Progenitor cell of endocrine pancreas (in vitro differentiated cells): ENCODE measurements at places on chromosomes 7 and 10.

DNA sequence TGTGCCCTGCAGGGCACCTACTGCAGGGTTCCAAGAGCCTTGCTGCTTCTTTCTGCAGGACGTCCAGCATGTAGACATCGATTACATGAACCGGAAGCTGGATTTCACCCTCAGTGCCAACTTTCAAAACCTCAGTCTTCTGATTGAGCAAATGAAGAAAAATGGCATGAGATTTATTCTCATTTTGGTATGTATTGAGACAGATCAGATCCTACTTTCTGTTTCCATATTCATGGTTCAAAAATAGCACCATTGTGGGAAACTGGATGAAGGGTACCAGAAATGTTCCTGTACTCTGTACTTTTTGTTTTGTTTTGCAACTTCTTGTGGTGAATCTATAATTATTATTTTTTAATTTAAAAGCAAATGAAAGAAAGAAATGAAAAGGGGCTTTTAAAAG lies 64.1 kb downstream of the MGAM2 start:
- no peak for DNase-seq

DNA sequence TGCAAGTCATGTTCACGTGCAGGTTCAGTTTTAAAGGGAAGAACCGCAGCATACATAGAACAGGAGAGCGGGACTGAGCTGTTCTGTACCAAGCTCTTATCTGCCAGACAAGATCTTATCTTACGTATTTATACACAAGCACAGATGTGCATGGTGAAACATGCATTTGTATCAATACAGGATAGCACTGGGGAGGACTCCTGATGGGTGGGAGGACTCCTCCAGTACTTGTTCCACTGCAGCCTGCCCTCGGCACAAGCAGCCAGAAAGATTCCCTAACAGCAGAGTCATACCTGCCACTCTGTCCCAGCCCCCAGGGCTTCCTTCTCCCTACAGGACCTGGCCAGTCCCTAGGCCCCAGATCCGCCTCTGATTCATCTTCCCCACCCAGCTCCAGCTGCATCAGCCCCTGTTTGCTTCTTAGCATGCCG lies 13.2 kb upstream of the PRKCQ start:
- DNase-seq, result no peak

DNA sequence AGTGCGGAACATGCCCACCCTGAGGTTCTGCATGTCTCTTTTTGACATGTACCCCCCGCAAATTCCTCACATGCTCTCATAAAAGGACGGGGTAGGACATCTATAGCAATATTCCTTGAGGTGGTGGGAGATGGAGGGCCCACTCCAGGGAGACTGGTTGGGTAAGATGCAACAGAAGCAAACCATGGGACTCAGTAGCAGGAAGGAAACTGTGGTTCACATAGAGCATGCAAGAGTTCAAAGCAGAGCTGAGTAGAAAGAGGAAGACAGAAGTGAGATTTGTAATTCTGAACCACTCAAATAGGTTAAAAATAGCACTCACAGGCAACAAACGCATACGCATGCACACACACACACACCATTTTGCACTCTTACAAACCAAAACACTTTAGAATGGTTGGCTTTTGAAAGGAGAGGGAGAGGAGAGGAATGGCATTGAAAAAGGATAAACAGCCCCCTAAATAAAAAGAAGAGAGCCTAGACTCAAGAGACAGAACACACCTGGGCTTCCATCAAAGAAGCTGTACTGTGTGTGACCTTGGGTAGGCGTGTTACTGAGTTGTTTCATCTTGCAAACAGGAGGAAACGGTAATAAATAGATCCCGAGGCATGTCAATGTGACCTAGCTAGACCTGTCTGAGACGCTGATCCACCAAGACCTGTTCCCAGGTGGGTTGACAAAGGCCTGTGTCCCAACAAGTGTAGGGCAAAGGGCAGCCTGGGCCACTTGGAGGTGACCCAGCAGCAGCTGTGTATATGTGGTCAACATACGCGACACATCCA lies 77.6 kb upstream of the LRRC4 start:
- no peak for DNase-seq

- DNase-seq, result no peak
Measured at GRCh38 chr10:125661941-125662515, 20.9 kb downstream of the TEX36 start.

DNA sequence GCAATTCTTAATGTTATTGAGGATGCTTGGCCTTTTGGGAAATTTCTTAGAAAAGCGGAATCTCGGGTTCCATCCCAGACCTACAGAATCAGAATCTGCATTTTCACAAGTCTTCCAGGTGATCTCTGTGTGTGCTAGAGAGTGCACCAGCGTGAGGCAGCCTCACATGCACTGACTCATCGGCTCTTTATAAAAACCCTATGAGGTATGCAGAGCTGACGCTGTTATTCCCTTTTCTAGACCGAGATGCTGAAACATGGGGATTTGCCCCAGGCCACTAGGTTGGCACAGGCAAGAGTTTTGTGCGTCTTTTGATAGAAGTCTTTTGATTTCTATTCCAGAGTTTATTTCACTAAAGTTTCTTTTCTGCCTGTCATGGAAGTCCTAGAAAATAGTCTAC lies 61.2 kb downstream of the CDCA7L start:
- DNase-seq, result no peak

DNA sequence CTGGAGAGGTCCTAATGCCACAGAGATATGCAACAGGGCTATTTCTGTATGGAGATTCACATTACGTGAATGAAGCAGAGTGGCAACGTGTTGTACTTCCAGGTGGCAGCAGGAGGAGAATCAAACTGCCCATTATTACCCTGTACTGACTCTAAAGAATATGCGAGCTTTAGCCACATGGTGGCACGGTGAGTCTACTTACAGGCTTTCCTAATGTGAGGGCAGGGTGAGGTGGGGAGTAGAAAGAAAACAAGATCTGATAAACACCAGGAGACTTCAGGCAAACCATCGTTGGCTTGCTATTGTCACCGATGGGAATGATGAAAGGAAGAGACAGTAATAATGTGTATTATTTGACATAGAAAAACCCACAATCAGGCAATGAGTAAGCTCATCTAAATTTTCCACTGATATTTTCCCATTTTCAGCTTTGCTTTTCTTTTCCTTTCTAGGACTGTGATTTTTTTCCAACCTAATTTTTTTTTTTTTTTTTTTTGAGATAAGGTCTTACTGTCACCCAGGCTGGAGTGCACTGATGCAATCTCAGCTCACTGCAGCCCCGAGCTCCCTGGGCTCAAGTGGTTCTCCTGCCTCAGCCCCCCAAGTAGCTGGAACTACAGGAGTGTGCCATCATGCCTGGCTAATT lies 164.3 kb downstream of the BTAF1 start:
- DNase-seq, result peak; percentile 37

GRCh38 chr10:113732966-113733365 lies 18.5 kb upstream of the PLEKHS1 start:
- no peak for DNase-seq
